Putamen (tissue), 1 donor: ENCODE measurements at places on chromosomes 16 and 17.

DNA sequence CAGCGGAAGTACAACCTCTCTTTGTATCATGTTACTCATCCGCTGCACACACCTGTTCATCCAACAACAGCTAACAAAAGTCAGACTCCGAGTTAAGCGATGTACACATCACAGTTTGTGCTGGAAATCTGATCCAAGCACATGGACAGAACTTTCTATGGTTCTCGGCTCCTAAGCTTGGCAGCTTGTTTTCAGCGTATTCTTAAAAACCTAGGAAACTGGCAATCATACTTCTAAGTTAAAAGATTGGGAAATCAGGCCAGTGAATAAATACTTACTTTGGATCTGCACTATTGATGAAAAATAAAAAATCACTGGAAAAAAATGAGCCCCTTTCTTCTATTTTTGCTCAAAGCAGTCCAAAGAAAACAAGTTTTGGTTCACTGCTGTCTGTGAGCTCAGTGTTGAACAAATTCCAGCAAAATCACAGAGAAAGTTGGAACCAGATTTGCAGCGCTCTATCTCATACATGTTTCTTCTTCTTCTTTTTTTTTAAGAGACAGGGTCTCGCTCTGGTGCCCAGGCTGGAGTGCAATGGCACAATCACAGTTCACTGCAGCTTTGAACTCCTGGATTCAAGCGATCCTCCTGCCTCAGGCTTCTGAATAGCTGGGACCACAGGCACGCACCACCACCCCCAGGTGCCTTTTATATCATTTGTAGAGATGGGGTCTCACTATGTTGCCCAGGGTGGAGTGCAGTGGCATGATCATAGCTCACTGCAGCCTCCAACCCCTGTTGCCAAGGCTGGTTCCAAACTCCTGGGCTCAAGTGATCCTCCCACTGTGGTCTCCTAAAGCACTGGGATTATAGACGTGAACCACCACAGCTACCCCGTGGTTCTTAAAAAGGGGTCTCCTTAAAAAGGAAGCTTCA lies 71.6 kb upstream of the CREBBP start:
- no peak for DNase-seq

DNA sequence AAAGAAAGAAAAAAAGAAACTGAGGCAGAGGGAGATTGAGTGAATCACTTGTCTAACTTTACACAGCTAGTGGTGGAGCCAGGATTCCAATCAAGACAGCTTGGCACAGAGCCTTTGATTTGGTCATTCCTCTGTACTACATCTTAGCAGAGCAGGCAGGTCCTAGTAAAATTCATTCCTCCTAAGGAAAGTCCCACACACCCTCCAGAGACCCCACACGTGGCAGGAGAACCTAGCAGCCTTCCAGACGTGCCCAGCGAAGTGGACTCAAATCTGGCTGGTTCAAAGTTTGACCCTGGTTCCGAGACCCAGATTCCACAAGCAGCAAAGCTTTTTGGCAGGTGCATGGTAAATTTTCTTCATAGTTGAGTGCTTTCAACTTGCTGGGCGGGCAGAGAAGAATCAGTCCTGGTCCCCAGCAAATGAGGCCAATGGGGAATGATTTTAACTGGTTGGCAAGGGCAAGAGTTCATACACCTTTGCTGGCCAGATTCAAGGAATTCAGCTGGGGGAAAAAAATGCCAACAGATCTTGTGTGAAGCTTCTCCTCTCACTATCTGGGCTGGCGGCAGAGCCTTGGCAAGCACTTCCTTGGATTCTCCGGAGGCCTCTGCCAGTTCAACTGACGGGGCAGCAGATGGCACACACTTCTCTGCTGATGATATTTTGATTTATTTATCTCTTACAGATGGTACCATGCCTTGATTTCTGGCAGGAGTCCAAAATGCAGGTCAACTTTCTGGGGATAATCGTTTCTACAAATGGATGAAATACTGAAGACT lies 82.4 kb downstream of the GSG1L start:
- DNase-seq, result no peak

DNA sequence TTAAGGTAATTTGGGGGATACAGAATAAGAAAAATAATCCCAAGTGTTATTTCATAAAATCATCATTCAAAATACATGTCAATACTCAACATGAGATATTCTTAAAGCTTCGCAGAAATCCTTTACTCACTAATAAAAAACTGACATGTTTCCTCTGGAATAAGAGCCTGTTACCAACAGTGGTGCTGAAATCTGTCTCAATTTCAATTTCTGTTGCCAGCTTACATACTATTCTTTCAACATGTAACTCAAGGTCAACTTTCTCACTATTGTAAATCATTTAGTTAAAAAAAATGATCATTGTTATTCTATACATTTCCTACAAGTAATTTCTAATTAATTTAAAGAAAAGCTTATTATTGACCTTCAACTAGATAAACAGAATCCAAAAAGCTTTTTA lies 67.9 kb downstream of the CEP95 start:
- DNase-seq, result no peak

DNA sequence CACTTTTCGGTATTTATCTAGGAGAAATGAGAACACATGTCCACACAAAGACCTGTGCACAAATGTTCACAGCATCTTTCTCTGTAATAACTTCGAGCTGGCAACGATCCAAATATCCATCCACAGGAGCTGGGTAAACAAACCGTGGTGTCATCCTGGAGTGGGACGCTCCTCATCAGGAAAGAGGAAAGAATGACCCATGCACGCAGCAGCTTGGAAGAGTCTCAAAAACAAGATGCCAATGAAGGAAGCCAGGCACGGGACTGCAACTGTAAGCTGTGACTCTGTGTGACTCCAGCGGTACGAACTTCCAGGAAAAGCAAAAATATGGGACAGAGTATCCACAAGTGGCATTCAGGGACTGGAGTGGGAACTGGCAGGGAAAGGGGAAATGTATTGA lies 36.7 kb upstream of the CIBAR2 start:
- no peak for DNase-seq

DNA sequence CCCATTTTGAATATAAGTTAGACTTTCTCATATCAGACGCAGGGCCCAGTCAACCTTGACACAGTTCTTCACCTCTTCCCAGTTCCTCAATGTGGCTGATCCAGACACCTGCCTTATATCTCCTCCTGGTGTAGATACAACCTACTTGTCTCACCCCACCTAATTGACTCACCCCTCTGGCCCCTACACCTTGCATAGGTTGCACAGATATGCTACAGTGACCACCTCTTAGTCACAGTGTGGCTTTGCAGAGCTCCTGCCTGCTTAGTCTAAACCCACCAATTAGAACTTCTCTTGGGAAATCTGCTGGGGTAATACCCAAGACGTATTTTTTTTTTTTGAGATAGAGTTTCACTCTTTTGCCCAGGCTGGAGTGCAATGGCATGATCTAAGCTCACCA lies 16.8 kb downstream of the CHP2 start:
- DNase-seq, result no peak

- no peak for DNase-seq
These were observed 91.4 kb upstream of the CCL2 start for GRCh38 chr17:34163646-34164045.

GRCh38 chr17:47982645-47983390 lies 11.9 kb downstream of the CDK5RAP3 start:
- no peak for DNase-seq

DNA sequence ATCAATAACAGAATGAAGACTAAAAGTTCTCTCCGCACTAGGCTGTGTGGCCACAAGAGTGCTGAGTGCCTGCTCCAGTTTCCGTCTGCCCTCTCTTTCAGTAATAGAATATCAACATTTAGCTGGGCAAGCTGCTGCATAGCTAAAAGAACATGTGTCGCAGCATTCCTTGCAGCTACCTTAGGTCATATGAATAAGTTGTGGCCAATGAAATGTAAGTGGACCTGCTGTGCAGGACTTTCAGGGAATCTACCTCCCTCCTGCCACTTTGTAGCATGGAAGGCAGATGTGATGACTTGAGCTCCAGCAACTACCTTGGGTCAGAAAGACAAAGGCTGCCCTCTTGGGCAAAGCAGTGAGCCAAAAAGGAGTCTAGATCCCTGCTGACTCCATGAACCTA lies 25.4 kb downstream of the SLC39A11 start:
- no peak for DNase-seq

- DNase-seq, result peak; percentile 80
These were observed 2.6 kb upstream of the PITPNC1 start for GRCh38 chr17:67374329-67375053.

GRCh38 chr17:62043140-62043539 lies 21.9 kb downstream of the MED13 start:
- DNase-seq, result no peak

DNA sequence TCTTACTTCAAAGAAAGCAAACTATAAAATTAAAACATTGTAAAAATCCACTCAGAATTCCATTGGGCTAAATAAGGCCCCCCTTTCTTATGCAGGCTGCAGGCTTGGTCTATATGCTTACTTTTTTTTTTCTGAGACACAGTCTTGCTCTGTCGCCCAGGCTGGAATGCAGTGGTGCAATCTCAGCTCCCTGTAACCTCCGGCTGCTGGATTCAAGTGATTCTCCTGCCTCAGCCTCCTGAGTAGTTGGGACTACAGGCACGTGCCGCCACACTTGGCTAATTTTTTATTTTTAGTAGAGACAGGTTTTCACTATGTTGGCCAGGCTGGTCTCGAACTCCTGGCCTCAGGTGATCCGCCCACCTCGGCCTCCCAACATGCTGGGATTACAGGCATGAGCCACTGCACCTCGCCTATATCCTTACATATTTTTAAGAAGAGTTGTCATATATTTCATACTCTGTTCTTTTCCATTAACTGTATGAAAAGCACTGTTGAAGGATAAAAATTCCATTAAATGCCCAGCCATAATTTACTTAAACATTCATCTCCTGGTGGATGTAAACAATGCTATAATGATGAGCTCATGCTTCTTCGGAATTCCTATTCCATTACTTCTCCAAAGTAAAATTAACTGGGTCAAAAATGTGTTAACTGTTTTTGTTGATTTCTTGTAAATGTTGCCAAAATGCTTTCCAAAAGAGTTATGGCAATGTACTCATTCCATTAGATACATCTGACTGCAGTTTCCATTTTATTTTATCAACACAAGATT lies 17.8 kb downstream of the SNN start:
- no peak for DNase-seq

DNA sequence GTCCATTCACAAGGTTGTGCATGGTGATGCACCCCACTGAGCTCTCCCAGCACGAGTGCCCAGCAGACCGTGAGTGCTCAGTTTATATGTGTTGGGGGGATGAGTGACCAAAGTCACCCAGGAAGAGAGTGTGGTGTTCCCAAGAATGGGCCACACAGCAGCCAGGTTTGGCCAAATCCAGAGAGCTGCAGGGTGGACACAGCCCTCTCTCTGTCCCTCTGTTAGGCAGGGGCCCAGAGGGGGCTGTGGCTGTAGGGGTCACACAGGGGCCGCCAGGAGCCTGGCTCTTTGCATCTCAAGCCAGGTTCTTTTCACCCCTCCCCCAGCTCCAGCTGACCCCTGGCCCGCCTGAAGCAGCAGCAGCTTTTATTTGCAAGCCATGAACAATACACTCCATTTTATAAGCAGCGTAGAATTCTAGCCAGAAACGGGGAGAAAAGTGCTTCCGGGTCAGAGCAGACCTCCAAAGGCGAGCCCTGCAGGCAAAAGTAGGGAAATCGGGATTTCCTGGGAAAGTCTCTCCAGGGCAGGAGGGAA lies 13.3 kb downstream of the COTL1 start:
- DNase-seq, result no peak

DNA sequence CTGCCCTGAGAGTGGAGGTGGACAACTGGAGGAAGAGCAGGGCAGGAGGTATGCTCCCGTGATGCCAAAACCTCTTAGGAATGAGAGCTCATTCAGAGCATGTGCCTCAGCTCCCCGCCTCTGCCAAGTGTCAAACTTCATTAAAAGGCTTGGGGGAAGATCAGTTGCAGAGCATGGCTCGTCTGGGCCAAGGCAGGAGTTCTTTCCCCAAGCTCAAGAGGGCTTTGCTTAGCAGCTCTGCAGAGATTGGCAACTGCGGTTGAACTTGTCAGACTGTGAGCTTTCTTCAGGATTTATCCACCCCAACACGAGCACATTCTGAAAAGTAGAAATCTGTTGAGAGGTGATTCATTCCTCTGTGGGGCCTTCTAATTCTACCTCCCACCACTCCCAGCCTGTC lies 248.1 kb downstream of the HS3ST3A1 start:
- DNase-seq, result peak; percentile 18

GRCh38 chr16:83366228-83366627 lies 441.6 kb upstream of the HSBP1 start:
- DNase-seq, result peak; percentile 77

DNA sequence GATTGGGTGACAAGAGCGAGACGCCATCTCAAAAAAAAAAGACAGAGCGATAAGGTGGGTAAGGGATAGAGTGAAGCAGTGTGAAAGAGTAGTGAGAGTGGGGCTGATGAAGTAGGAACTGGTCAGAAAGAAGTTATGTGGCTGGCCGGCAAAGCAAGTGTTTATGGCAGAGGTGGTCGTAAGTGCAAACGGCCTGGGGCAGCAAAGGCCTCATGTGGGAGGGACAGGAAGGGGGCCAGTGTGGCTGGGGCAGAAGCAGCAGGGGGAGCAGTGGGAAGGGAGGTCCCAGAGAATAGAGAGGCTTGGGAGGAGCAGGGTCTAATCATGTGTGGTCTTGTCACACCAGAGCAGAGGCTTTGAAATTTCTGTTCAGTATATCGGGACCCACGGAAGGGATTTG lies 186.2 kb downstream of the HS3ST3B1 start:
- DNase-seq, result no peak

GRCh38 chr17:15213381-15214087 lies 51.6 kb downstream of the PMP22 start:
- DNase-seq, result no peak

- DNase-seq, result no peak
These were observed 39.0 kb downstream of the PRKCA start for GRCh38 chr17:66341462-66341861.

- DNase-seq, result no peak
These were observed 14.7 kb downstream of the C16orf96 start for GRCh38 chr16:4570688-4571321.

DNA sequence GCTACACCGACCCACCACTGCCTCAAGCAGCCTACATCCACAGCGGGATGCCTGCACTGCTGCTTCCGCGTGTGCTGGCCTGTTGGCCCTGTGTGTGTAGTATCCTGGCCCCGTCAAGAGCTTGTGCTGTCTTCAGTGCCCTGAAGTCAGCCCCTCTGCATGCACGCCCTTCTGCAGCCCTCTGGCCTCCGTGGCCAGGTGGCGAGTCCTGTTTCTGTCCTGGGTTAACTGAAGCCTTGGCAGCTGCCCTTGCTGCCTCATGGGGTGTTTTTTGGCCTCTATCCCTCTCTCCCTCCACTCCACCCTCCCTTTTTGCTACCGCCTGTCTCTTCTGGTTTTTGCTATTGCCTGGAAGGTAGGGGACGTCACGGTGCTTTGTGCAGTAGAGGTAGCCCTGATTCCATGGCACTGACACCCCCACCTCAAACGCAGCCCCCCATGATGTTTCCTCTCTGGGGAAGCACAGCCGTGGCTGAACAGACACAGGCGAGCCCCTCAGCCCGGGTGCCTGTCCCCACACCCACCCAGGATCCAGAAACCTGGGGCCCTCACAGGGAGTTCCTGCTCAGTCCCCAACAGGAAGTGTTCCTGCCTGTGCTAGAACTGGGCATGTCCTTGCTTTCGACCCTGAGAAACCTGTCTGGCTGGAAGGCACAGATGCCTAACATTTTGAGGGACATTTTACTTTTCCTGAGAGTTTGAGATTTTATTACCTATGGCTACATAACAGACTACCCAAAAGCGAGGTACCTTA lies 18.8 kb upstream of the AMZ2 start:
- DNase-seq, result no peak
